GM04504 (cell line): ENCODE measurements at places on chromosomes 6 and 20.

- DNase-seq = no peak
These were observed 81.2 kb downstream of the KCNQ5 start for GRCh38 chr6:72703093-72703492.

DNA sequence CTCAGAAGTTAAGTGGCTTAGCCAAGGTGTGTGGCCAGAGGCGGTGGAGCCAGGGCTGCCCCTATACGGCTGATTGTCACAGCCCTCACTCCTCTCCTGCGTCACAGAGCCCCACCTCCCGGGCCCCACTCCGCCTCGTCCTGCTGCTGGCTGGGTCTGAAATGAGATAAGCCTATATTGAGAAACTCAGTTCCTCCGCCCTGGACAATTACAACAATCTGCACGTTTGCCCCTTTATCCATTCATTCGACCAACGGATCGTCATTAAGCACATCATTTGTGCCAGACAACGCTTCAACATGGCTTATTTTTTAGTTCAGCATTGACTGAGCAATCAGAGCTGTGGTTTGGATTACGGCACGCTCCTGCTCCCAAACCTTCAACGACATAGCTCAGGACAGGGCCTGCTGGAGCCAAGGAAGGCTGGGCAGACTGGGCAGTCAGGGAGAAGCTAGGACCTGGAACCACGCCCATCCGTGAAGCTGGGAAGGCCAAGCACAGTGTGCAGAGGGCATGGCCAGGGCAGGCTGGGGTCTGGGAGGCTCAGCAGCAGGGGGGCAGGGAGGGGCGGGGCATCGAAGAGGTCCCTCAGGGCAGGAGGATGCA, 16.6 kb upstream of the EZR start:
- DNase-seq = no peak

GRCh38 chr6:33716890-33717632, 5.6 kb upstream of the UQCC2 start:
- no peak for DNase-seq

DNA sequence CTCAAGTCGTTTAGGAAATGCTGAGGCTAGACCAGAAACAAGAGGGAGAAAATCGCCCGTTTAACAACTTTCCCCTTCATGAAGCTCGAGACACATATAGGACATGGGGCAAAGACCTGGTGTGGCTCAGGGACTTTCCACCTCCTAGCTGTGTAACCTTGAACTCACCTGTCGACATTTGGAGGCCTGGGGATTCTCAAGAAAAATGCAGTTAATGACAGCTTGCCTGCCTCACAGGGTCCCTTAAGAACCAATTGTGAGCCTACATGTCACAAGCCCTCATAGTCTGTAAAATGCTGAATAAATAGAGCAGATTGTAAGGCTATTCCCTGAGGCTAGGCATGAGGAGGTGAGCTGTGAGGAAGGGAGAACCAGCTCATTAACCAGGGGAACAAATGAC, 35.1 kb downstream of the MGME1 start:
- DNase-seq = no peak
